ENCODE measurements at places on chromosomes 2 and 18.

DNA sequence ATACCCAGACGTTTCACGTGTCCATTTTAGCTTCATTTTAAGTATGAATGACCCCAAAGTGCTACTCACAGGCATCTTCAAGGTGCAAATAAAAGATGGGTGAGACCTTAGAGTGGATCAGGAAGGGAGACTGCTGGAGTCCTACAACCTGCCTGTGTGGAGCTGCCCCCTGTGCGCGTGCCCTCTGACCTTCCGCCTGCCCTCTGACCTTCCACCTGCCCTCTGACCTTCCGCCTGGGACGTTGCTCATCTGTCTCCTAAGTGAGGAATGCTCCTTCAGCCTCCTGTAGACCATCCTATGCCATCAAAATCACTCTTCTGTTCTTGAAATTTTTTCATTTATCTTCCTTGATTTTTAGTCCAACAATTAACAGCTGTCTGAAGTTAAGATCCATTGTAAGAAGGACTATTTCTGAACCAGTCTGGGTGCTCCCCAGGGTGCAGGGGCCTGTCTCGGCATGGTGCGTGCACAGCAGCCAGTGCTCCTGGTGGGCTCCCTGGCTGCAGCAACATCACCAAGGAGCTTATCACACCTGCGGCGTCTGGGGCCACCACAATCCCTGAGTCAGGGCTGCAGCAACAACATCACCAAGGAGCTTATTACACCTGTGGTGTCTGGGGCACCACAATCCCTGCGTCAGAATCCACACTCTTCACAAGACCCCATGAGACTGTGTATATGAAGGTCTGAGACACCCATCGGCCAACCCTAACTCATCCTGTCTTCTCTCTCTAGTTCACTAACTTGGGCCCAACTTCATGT lies 86.0 kb downstream of the TPO start:
- DNase-seq = no peak

- no peak for DNase-seq
Measured at GRCh38 chr18:10878703-10879102, 270.7 kb downstream of the PIEZO2 start.

DNA sequence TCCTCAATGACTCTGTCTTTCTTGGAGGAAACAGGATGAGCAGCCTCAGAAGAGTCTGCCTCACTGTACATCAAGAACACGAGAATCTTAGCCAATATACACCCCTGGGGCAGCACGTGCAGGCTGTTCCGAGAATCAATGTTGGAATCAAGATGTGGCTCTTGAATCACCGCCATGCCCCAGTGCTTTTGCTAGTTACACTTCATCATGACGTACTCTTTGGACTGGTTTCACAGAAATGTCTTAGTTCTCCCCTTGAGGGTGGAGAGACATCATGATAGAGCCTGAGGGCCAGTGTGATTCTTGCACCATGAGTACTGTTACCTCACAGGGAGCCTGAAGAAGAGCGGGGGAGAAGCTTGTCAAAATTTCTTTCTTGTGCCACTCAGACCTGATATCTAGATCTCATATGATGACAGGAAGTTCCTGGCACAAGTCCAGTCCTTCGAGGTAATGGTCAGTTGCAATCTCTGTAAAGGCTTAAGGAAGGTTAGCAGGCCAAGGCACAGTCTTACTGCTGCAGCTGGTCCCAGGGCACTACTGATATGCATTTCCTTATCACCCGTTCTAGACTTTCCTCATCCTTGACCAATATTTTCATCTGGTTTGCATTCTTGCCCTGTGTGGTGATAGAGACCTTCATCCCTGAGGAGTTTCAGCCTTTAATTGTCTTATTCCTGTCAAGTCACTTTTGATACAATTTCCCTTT lies 28.2 kb upstream of the STAT4 start:
- DNase-seq = no peak

GRCh38 chr2:239252801-239253200 lies 148.0 kb downstream of the HDAC4 start:
- peak; percentile 33 for DNase-seq

- DNase-seq = no peak
Measured at GRCh38 chr2:177026956-177027355, 185.6 kb upstream of the HNRNPA3 start.

DNA sequence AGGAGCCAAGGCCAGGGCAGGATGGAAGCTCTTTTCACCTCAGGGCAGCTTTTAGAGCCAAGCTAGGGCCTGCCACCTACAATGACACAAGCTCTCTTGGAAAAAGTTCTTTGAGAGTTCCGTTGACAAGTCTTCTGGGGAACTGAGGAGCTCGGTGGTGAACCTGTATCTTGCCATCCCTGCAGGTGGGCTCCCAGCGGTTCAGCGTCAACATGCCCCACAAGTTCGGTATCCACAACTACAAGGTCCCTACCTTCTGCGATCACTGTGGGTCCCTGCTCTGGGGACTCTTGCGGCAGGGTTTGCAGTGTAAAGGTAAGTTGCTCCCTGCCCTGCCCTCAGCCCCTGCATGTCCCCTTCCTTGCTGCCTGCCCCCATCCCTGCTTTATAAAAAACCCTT lies 312.8 kb upstream of the EPAS1 start:
- no peak for DNase-seq

DNA sequence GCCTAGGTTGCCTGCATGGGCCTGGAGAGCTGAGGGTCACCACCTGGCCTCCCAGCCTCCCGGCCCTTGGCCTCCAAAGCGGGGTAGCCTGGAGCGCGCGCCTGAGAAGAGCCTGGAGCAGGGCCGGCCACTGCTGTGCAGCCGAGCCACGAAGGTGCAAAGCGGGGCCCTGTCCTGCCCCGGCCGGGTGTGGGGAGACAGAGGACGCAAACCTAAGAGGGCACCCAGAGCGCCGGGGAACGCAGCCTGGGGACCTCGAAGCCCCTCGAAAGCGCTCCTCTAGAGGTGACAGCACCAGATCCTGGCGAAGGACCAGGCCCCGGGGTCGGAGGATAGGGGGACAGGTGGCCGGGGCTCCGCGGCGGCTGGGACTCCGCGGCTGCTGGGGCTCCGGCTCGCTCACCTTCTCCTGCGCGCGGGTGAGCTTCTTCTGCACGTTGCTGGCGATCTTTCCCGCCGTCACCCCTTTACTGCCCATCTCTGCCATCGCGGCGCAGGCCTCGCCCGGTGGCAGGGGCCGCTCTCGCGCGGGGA lies 430 bp downstream of the BIN1 start:
- no peak for DNase-seq

DNA sequence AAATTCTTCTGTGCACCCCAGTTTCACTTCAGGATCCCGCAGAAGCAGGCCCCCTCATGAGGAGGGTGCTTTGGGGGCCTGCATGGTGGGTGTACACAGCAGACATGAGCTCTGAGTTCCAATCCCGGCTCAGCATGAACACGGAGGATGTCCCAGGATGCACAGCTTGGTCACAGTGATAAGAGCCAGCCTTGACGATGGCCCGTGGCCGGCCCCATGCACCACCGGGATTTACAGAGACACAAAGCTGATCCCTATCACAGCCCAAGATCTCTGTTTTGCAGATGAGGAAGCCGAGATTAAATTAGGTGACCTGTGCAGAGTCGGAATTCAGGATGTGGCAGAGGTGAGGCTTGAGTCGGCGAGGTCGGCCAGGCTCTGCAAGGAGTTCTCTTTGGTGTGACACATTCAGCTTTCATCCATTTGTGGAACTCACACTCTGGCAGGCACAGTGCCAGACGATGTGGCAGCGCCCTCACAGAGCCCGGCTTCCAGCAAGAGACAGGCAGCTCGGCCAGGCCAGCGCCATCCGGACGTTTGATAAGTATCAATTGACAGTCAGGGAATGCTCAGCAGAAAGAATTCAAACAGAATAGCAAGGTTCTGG lies 456.3 kb upstream of the MYT1L start:
- DNase-seq = no peak

DNA sequence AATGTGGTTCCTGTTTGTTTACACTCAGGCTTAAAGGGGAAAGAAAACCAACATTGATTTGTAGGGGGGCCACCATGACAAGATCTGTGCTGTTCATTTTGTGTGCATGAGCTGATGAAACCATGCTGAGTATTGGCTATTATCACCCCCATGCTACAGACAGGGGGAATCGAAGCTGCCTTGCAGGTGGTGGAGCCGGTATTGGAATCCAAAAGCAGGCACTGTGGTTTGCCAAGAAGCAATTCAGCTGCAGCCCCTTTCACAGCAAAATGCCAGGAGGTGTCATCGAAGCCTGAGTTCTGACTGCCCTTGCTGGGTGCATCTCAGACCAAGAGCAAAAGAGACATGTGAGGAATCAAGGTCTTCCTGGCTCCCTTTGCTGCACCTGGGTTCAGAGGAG lies 221.9 kb downstream of the UXS1 start:
- no peak for DNase-seq

GRCh38 chr2:151999053-151999452 lies 99.8 kb downstream of the CACNB4 start:
- no peak for DNase-seq

All from NCI-H187 (cell line).